ENCODE measurements at places on chromosomes 12 and 14.

DNA sequence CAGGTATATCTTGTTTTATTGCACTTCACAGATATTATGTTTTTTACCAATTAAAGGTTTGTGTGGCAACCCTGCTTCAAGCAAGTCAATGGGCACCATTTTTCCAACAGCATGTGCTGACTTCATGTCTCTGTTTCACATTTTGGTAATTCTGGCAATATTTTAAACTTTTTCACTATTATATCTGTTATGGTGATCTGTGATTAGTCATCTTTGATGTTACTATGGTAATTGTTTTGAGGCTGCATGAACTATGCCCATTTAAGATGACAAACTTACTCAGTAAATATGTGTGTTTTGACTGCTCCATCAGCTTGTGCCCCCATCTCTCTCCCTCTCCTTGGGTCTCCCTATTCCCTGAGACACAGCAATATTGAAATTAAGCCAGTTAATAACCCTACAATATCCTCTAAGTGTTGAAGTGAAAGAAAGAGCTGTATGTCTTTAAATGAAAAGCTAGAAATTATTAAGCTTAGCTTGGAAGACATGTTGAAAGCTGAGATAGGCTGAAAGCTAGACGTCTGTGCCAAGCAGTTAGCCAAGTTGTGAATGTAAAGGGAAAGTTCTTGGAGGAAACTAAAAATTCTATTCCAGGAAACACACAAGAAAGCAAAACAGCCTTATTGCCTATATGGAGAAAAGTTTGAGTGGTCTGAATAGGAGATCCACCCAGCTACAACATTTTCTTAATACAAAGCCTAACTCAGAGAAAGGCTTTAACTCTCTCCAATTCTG is 365.1 kb downstream of the ATP23 start:
- DNase-seq: no peak

GRCh38 chr14:70320294-70320693 is 39.2 kb downstream of the COX16 start:
- no peak for DNase-seq

GRCh38 chr14:26394150-26394810 is 203.6 kb downstream of the NOVA1 start:
- no peak for DNase-seq

DNA sequence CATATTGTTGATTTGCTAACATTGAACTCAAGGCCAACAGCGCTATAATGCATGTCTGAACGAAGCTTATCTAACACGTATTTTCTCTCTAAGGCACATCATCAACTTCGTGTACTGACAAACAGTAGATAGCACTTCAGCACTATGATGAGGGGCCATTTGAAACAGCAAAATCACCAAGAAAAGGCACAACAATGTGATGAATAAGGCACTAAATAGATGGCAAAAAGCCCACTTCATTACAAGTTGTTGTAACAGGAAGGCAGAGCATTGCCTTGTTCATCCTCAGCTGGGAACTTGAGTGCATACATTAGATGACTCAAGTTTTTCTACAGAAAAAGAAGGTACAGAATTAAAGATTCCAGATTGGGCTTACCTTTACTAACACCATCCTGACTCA is 75.2 kb downstream of the LIN7A start:
- DNase-seq: peak; percentile 56

DNA sequence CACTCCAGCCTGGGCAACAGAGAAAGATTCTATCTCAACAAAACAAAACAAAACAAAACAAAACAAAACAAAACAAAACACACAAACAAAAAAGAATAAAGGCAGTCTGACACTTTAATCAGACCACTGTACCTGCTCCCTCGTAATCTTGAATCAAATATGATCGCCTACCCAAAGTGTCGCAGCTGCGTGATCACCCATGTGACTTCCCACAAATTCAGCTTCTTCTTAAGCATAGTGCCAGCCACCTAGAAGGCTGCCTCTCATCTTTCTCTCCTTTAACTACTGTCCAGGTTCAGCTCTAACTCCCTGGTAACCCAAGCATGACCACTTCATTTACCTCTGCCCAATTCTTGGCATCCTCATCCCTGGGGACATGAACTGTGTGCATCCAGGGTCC is 37.4 kb downstream of the FMNL3 start:
- DNase-seq: no peak

- no peak for DNase-seq
Observed at GRCh38 chr12:56661979-56662638, 16.3 kb upstream of the ATP5F1B start.

DNA sequence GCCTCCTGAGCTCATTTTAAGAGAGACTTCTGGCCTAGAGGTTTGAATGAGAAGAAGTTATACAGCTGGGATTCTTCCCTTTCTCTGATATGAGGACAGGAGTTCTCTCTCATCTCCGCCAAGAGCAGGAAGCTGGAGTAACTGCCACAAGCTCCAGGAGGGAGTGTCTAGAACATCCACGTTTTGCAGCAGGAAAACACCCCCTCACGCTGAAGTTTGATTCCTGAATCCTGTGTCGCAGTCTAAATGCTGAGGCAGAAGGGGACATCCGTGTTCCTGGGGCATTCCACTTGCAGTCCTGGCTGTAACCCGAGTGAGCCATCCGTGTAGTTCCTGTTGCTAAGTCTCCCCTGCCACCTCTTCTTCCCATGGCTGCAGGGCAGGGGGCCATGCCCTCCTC is 38.3 kb downstream of the NTF3 start:
- DNase-seq: no peak

- no peak for DNase-seq
Observed at GRCh38 chr14:89427426-89428172, 10.6 kb upstream of the FOXN3 start.

All from right lung (tissue), 10 donors.